ENCODE measurements at places on chromosomes 6 and 20.
A peak's percentile ranks its signal among the peaks of the same experiment; 100 is the strongest.

DNA sequence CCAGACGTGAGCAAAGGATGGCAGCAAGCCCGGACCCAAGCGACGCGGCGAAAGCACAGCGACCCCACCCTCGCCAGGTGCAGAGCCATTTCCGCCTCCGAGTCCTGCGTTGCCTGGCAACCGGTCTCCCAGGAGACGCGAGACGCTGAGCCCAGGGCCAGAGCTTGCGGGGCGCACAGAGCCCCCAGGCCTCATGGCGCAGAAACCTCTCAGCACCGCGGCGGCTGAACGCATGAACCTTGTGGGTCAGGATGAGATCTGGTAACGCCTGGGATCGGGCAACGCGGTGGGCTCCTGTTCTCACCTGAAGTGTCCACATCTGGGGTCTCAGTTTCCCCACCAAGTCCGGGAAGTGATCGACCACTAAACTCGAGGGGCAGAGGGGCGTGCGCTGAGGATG, 77.7 kb downstream of the ANKRD60 start:
- peak; percentile 8 for DNase-seq

- peak; percentile 69 for DNase-seq
These were observed 15.6 kb downstream of the RRBP1 start for GRCh38 chr20:17666481-17666880.

DNA sequence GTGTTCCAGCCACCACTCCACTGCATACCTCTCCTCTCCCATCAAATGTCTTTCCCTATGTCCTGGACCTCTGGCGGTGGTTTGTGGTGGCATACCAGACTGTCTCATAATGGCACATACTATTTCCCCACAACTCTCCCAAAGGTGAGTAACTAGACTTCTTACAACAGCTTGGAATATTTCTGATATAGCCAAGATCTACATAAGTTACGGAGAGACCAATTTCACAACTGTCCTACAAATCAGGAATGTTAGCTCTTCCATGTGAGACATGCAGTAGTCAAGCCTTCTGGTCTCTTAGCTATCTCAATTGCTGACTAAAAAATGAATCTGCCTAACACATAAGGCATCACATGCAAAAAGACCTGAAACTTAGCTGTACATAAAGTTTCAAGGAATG, 588.9 kb downstream of the RNF144B start:
- DNase-seq, result no peak

- DNase-seq, result no peak
These were observed 57.5 kb downstream of the CCDC170 start for GRCh38 chr6:151551223-151551857.

DNA sequence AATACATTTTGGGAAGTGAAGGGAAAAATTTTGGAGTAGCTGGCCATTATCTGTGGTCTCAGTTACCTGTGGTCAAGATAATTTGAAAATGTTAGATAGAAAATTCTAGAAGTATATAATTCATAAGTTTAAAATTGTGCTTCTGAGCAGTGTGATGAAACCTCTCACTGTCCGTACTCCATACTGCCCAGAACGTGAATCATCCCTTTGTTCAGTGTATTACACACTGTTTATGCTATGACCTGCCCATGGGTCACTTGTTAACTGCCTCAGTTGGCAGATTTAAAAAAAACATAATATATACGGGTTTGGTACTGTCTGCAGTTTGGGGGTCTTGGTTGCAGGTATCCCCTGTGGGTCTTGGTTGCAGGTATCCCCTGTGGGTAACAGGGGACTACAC, 4.1 kb upstream of the CALHM5 start:
- no peak for DNase-seq

GRCh38 chr6:155077784-155078183, 82.7 kb downstream of the TIAM2 start:
- DNase-seq, result no peak

DNA sequence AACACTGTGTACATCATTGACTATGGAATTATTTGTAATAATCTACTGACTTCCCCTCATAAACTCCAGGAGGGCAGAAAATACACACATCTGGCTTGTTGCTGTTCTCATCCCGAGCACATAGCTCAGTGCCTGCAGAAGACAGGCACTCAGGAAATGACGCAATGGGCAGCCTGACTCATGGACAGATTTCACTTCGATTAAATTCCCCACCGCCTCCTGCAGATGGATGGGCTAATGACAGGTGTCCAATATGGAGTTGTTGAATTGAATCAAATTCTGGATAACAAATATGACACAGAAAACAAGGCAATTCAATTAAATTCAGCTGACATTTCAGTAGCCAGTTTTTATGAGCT, 9.1 kb downstream of the ANKRD60 start:
- no peak for DNase-seq

DNA sequence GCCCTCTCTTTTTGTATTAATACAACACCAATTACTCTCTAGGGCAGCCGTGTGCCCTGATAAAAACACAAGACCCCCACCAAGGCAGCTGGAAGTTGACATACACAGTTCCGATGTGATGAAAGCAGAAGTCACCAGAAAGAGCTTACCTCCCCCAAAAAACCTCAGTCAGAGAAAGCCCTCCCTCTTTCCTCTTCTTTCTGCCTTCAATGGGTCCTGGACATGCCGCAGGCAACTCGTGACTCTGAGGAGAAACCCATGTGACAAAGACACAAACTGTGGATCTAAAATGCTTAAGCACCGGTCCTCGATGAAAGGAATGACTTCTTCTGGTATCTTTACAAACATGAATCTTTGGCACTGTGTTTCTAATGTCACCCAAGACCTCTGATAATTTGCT, 117.7 kb upstream of the CCDC28A start:
- DNase-seq, result peak; percentile 34

DNA sequence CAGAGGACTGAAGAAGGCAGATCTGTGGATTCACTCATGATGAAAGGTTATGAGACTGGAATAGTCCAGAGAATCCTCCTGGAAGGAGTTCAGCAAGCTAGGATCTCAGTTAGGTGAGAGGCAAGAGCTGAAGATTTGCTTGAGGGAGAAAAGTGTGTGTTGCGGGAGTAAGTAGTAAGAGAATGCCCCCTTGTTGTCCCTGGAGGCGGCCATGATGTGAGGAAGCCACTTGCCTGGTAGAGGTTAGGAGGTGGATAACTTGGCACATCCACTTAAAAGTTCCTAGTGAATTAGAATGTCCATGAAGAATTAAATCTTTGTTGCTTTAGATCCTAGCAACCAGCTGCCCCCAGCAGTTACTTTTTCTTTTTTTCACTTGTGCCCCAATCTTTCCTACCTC, 162.5 kb downstream of the MMS22L start:
- DNase-seq, result no peak

- DNase-seq, result no peak
These were observed 101.1 kb downstream of the ATXN1 start for GRCh38 chr6:16660157-16660497.

GRCh38 chr6:167925026-167925425, 72.4 kb upstream of the KIF25 start:
- peak; percentile 12 for DNase-seq

DNA sequence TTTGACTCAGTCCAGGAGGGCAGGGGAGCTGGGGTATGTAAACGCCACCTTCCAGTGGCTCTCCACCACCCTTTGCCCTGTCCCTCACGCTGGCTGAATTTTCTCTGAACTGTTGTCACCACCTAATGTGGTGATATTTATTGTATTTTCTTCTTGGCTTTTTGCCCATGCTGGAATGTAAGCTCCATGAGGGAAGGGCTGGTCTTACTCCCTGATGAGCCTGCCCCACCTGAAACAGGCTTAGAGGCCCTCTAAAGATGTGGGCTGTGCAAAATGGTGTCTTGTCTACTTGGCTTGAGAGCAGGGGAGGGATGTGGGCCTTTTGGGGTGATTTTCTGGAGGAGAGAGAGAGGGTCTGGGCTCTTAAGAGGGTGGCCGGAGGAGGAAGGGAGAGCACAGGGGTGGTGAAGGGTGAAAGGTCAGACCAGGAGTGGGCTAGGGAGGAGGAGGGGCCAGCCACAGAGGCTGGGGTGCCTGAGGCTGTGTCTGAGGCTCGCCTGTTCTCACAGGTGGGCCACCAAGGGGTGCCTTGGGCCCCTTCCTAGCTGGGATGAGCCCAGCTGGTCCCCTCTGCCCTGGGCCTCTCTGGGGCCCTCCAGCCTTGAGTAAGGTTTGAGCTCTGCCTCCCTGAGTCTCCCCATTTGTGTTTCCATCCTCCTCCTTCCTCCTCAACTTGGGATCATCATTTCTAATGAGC, 37.3 kb downstream of the SPDEF start:
- DNase-seq, result no peak

GRCh38 chr6:42211726-42212125, 5.9 kb downstream of the MRPS10 start:
- no peak for DNase-seq

DNA sequence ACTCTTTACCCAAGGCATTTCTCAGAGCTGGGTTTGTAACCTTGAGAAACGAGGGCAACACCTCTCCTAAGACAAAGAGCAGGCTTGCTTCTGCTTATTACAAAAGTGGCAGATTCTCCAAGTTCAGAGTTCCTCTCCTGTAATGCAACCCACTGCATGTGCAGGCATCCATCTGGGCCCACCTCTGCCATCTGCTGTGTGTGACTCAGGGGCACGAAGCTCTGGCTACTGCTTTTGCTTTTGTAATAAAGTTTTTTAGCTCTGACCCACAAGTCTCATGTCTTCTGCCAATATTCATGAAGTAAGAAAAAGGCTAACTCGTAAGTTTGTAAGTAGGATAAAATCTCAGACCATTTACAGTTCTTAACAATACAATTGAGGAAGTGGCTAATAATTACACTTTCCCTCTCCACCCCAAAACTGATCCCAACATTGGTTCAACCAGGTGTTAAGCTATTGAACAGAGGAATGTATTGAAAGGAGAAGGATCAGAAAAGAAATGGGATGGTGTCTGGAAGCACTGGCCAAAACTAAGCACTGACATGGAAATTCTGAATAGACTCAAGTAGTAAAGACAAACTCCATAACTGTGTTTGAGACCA, 51.7 kb upstream of the SMLR1 start:
- no peak for DNase-seq

- peak; percentile 12 for DNase-seq
These were observed 35.4 kb upstream of the VSTM2L start for GRCh38 chr20:37867289-37868195.

GRCh38 chr6:79571030-79571367, 33.8 kb upstream of the LCA5 start:
- DNase-seq, result no peak
